SJSA1 (cell line): ENCODE measurements at places on chromosomes 5 and 9.

GRCh38 chr5:56818450-56819037 lies 3.2 kb downstream of the MAP3K1 start:
- DNase-seq, result peak; percentile 39

DNA sequence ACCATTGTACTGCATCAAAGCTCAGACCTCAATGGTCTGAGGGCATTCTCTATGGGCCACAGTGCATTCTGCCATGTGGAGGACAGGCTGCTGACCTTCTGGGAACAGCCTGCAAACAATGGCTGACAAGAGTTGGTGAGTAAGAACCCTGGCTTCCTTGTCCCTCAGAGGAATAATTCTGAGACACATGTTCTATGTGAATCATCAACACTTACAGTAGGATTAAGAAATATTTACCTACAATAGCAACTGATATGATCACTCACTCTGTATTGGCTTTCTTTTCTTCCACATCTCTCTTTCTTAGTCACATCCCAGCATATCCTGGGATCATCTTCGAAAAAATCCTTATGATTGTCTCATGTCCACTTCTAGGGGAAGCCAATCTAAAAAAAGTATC lies 306.5 kb upstream of the ITGA1 start:
- DNase-seq, result no peak

GRCh38 chr9:88835038-88835466 lies 156.2 kb upstream of the S1PR3 start:
- DNase-seq, result no peak

DNA sequence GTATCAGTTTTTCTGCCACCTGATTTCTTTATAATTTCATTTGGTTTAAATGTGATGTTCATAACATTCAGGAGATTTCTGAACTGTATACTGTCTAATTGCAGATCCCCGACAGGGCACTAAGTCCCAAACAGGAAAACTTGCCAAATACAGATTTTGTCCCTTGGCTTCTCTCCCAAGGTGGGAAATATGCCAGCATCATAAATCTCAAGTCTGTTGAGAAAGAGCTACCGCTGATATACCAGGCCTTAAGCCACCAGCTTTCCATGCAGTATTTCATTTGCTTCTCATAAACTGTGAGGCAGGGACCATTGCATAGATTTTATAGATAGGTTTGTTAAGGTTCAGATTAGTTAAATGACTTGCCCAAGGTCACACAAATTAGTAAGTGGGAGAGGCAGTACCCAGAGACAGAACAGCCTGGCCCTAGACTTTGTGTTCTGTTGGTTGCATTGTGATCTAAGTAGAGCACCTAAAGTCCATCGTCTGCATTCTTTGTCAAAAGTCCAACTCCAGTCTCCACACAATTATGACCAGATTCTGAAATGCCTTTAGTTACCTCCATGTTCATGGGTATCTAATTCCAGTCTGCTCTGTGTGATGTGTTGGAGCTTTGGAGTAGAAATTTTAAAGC lies 16.2 kb downstream of the GPR21 start:
- no peak for DNase-seq

- DNase-seq, result no peak
Observed at GRCh38 chr5:65244031-65244430, 237.7 kb downstream of the ADAMTS6 start.

GRCh38 chr5:98341038-98342032 lies 432.1 kb upstream of the RGMB start:
- DNase-seq, result no peak

DNA sequence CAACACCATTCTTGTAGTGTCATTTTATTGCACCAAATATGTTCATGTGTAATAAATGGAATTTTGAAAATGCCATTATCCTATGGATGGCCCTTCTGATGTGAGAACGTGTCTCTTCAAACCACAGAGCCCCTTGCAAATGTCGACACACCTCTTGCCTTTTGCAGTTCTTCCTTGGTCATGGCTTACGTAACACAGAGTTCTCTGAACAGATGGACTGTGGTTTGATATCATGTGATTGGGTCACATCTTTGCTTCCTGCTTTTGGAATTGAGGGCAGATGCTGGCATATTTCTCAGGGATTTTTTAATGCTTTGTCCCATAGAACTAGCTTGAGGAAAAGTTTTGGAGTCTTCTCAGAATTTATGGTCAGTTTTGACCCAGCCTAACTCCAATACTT lies 4.6 kb downstream of the TGFBR1 start:
- no peak for DNase-seq

GRCh38 chr9:94029932-94030317 lies 54.3 kb upstream of the PTPDC1 start:
- DNase-seq, result no peak

DNA sequence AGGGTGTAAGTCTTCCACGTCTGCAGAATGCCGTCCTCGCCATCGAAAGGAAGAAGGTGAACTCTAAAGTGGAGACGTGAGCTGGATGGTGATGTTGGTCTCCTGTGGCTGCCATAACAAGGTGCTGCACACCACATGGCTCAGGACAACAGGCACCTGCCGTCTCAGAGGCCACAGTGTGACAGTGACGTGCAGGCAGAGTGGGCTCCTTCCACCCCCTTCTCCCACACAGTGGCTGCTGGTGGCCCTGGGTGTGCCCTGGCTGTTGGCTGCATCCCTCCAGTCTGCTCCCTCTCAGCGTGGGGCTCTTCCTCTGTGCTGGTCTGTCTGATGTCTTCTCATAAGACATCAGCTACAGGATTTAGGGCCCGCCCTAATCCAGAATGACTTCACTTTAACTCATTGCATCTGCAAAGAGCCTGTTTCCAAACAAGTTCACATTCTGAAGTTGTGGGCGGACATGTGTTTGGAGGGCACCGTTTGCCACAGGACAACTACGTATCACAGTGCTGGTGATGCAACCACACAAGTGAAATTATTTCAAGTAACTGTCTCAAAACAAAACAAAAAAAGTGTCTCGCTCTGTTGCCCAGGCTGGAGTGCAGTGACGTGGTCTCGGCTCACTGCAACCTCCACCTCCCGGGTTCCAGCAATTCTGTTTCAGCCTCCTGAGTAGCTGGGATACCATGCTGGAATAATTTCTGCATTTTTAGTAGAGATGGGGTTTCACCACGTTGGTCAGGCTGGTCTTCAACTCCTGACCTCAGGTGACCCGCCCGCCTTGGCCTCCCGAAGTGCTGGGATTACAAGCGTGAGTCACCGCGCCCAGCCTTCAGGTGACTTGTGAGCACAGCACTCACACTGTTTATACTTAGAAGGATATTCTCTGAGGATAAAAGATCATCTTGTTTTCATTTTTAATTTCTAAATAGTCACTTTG lies 31.2 kb upstream of the CLPTM1L start:
- DNase-seq, result no peak

DNA sequence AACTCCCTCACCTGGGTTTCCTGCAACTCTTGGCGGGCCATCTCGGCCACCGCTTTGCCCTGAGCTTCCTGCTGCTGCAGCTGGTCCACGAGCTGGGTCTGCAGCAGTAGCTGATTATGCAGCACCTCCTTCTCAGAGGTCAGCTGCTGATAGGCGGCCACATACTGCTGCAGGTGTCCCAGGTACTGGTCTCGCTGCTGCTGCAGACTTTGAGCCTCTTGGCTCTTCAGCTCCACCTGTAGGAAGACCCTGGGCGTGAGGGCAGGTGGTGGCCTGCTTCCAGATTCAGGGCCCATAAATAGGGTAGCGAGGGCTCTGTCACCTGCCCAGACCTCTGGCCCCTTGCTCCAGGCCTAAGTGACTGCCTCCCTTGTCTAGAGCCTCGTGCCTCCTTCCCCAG lies 16.7 kb downstream of the GOLGA2 start:
- DNase-seq, result no peak

DNA sequence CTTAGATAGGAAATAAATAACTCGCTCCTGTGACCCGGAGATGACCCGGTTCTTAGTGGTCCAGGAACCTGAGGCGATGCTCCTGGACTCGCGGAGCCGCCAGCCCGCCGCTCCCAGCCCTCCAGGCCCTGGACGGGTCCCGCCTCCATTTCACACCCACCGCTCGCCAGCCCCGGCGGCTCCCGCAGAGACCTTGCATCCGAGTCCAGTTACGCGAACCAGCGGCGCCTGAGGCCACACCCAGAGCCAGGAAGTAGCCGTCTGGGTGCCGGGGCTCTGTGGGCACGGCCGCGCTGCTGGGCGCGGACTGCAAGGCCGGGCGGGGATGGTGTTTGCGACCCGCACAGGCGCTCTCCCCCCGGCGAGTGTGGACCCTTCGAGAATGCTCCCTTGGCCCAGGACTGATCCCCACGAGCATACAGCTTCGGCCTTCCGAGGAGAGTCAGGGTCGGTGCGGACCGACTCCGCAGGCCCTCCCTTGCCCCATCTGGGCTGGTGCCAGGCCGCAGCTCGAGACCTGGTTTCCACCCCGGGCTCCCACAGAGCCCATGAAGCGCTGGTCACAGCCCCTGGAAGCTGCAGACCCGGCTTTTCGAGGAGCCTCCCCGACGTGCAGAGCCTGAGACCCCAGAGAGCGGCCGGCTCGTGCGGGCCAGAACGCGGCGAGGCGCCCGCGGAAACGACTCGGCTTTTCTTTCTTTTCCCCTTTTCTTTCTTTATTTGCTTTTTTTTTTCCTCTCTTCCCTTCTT lies 5.2 kb upstream of the BARX1 start:
- DNase-seq, result no peak

GRCh38 chr9:100160021-100160420 lies 61.0 kb downstream of the INVS start:
- no peak for DNase-seq

- peak; percentile 88 for DNase-seq
Observed at GRCh38 chr5:111997711-111998110, 240.7 kb upstream of the NREP start.

- DNase-seq, result no peak
Observed at GRCh38 chr9:133700819-133701320, 37.3 kb downstream of the SARDH start.

- DNase-seq, result no peak
Observed at GRCh38 chr5:80382488-80382887, 25.4 kb upstream of the ZFYVE16 start.

- DNase-seq, result no peak
Observed at GRCh38 chr5:81519217-81519905, 125.4 kb upstream of the ACOT12 start.

GRCh38 chr5:171984748-171985419 lies 21.6 kb downstream of the FBXW11 start:
- DNase-seq, result peak; percentile 30

- DNase-seq, result no peak
Observed at GRCh38 chr5:11981986-11982385, 77.7 kb upstream of the CTNND2 start.

GRCh38 chr9:14277244-14277643 lies 36.7 kb downstream of the NFIB start:
- DNase-seq, result no peak

GRCh38 chr5:33281431-33281843 lies 159.3 kb upstream of the TARS1 start:
- DNase-seq, result peak; percentile 61

- no peak for DNase-seq
Observed at GRCh38 chr5:4977416-4978110, 162.6 kb upstream of the ADAMTS16 start.

DNA sequence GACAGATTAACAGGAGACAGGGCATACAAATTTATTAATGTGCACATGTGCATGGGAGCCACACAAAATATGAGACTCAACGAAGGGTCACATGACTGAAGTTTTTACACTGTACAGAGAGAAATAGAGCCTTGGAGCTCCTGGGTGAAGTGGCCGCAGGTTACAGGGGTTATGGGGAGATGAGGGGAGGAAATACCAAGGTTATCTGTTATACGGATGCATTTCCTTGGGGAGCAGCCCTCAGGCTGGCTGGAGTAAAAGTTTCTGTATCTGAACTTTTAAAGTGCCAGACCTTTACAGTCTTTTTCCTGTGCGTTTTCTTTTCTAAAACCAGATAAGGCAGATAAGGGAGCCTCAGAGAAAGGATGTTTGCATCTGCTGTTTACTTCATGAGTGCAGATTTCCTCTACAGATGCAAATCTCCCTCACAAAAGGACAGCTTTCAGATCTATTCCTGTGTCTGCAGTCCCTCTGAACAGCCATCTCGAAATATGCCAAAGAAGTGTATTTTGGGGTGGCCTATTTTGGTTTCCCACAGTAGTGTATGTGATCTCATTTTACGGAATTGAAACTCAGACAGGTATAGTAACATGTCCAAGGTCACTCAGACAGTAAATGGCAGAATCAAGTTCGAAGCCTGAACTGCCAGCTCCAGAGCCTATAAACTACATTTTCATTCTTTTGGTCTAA lies 139.3 kb upstream of the FBXL17 start:
- no peak for DNase-seq

DNA sequence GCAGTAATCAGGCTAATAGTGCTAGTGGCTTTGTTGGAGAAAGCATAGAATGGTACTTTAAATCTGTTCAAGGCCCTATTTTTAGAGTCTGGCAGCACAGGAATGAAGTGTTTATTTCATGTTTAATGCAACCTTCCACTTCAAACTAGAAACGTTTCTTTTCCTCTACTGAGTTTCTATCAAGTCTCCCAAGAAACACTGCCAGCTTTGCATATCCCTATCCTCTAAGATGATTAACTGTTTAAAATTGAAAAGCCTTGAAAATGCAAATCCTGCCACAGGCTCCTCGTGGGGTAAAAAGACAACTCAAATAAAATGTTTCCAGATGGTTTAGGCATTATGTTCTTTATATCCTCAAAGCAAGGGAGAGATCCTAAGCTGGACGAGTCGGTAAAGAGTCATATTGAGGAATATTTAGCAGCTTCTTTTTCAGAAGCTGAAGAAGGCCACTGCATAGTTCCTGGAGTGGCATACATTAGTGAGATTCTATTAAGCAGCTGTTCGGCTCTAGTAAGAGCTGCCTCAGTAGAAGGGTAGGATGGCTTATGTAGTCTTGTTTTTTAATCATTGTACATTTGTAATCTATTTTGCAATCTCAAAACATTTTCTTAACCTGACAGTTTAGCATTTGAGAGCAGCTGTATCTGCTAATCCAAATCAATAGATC lies 251.2 kb downstream of the CHSY3 start:
- DNase-seq, result no peak

DNA sequence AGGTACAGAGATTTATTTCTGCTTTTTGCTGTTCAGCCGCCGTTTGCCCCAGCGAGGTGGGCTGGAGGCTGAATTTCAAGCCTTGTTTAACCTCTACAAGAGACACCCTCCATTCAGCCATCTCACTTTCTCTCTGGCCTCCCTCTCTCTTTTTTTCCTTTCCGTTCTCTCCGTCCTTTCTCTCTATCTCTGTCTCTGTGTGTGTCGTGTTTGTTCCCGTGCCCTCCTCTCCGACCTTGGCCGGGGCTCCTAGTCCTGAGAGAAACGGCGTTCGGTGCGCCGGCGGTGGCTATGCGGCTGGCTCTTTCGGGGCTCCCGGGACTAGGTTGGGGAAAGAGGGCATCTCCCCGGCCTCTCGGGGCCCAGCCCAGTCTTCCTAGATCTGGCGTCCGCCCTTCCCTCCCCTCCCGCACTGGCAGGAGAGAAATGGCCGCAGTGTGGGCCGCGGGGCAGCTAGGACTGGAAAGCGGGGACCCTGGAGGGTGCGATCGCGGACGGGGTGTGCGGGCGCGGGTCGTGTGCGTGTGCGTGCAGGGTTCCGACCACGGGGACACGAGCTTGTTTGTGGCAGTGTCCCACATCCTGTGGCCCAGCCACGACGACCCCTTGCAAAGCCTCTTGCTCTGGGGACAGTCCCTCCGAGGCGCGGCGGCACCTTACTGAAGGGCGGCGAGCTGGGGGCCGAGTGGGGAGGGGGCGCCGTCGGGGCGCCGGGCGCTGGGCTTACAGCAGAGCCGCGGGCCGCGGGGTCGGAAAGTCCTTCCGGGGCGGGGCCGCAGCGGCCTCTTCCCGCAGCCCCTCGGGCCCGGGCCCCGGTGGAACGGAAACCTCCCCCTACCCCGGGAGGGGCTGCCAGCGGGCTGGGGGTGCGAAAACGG lies 5.7 kb downstream of the LHX2 start:
- no peak for DNase-seq

GRCh38 chr5:136199408-136199807 lies 6.4 kb upstream of the SMIM32 start:
- peak; percentile 36 for DNase-seq

- DNase-seq, result no peak
Observed at GRCh38 chr5:6496636-6497035, 48.0 kb downstream of the UBE2QL1 start.
